Activated CD4-positive, alpha-beta T cell treated with anti-CD3 and anti-CD28 coated beads, Interleukin-2, amount 50 U/mL, for 4 hours (primary cell): ENCODE measurements at places on chromosomes 6 and 20.
A peak's percentile ranks its signal among the peaks of the same experiment; 100 is the strongest.

- no peak for DNase-seq
Measured at GRCh38 chr6:132259070-132259469, 142.2 kb downstream of the MOXD1 start.

DNA sequence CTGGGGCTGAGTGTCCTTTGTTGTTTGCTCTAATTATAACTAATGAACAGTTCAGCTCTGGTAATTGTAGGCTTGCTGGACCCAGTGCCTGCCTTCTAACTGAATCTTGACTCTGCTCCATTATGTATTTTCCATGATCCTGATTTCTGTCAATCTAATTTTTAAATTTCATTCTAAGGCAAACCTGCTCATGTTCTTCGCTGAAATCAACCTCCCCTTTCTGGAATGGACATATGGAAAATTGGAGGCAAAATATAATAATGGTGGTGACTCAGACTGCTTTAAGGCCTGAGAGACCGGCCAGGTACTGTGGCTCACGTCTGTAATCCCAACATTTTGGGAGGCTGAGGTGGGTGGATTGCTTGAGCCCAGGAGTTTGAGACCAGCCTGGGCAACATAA is 182.7 kb upstream of the AKAP12 start:
- DNase-seq, result no peak

DNA sequence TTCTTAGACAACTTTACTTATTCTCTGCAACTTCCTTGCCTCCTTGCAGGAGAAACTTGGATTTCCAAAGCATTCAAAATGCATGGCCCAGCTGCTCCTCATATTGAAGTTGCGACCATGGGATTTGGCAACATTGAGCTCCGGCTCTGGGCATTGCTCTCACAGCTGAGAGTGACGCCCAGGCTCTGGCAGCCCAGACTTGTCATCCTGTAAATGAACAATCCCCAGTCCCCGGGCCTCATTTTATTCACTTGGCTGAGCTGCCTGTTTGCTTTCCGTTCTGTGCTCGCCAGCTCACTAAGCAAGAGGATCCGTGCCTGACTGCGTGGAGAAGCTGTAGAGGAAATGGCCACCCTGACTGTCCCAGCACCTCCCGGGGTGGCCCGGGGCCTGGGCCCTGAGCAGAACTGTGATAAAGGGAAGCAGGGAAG is 119.5 kb upstream of the CD93 start:
- no peak for DNase-seq

DNA sequence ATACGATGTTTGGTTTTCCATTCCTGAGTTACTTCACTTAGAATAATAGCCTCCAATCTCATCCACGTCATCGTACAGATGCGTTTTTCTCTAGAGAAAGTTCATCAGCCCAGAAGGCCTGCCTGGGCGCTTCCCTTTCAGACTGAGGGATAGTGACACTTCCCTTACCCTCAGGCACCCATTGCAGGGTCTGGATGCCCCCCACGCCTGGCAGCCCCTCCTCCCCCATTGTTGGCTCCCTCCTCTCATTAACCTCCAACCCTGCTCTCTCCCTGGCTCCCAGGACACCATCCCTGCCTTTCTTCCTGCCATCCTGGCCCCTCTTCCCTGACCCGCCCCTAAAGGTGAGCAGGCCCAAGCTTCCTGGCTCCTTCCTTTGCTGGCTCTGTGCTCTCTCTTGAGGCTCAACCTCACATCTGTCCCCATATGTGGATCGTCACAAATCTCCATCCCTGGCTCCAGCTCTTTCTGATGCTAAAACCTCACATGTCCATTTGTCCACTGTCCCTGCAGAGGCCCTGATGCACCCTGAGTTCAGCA is 145.2 kb downstream of the SYCP2 start:
- DNase-seq, result no peak

- no peak for DNase-seq
Measured at GRCh38 chr6:121222656-121223055, 111.6 kb downstream of the TBC1D32 start.

DNA sequence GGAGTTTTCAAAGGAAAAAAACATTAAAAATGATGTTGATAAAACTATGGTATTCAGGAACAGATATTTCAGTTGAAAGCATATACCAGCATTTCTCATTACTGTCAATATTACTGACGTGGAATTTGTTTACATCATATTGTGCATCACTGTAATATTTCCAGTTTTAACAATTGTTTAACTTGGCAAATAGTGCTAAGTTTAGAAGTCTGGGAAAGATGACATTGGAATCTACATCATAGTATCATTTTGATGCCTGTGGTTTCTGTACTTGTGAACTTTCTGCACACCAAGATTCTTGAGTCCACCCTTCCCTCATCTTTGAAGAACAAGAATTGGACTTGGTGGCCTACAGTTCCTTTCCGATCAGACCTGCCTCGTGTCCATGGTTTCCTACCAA is 98.1 kb downstream of the RALGAPA2 start:
- DNase-seq, result no peak

GRCh38 chr20:62165762-62166399 is 16.9 kb upstream of the MTG2 start:
- DNase-seq, result no peak

DNA sequence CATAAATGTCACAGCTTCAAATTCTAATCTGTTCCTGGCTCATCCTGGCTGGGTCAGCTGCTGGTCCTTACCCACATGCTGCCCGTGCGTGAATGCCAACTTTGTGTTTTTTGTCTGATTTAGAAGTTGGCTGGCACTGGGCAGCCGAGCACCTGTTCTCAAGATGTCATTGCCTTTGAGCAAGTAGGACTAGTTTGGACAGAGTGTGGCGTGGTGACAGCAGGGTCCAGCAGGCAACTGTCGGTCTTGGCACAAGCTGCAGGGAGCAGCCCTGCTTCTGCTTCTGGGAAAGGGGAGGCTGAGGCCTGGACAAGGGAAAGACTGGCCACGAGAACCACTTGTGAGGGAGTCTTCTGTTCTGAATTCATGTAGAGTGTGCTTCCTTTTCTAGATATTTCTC is 26.4 kb upstream of the ADRM1 start:
- no peak for DNase-seq

GRCh38 chr6:6395581-6396197 is 75.2 kb upstream of the F13A1 start:
- DNase-seq, result no peak

GRCh38 chr6:31270788-31271640 is 878 bp downstream of the HLA-C start:
- no peak for DNase-seq

GRCh38 chr6:136470044-136470443 is 80.2 kb downstream of the MAP7 start:
- no peak for DNase-seq

DNA sequence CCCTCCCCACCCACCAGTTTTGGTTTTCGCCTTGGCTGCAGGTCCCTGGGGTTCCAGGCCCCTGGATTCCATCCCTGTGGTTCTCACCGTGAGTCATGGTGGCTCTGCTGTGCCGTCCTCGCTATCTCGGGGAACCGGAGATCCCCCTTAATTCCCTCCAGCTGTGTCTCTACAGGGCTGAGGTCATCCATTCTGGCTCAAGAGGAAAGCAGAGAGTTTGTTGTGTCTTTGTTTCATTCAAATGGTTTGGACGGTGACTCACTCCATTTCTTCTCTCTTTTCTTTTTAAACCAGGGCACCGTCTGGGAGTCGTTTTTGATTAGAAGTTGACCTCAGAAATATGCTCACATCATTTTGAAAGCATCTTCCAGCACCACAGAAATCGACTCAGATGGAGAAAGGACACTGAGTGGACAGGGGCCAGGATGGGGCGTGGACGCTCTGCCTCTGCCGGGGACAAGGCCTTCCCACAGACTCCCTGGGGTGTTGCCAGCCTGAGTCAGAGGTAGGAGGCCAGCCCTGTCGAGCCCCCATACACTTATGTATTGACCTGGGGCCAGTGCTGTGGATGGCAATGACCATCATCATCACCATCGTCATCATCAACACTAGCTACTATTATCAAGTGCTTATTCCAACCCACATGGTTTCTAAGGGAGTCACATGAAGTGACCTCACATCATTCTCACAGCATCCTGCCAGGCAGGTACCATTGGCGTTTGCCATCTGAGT is 176.2 kb downstream of the NFATC2 start:
- no peak for DNase-seq

DNA sequence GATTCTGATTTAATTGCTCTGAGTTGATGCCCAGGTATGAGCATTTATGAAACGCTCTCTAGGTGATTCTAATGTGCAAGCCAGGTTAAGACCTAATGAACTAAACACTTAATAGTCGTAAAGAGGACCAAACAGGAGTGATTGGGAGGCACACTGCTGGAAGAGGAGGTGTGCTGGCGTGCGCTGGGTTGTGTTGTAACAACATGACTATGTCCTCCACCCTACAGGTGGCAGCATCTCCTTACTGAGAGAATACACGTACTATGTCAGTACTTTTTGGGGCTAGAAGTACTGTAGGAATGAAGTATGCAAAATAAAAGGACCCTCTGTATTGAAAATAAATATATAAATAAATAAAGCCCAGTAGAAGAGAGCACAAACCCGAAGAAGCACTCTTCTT is 11.9 kb downstream of the C6orf89 start:
- peak; percentile 12 for DNase-seq

DNA sequence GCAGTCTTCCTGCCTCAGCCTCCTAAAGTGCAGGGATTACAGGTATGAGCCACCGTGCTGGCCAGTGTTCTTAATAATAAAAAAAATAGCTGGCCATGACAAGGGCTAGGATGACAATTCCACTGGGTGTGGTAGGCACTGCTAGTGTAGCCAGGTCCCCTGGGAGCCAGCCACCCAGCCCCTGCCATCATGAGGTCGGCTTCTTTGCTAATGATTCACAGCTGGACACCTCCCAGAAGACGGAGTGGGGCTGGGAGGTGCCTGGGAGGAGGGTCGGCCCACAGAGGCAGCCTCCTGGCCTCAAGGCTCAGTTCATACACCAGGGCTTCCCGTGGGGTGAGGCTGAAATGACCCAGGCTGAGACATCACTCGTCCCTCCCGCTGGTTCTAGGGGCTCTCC is 230.4 kb downstream of the TAF4 start:
- no peak for DNase-seq

GRCh38 chr20:24033151-24033550 is 44.6 kb upstream of the GGTLC1 start:
- DNase-seq, result no peak

DNA sequence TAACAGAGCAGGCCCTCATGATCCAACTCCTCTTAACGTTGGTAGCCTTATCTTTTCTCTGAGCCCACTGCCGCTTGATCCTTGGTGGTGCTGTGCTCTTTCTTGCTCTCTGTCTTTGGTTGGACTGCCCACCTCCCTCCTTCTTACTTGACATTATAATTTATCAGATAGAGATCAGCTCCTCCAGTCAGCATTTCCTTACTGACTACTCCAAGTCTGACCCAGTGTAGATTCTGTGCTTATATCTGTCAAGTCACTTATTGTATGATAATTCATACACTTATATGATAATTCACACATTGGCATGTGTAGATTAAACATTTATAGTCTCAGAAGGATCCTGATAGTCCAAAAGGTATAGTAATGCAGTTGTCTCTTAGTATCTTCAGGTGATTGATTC is 18.1 kb downstream of the PTPRA start:
- DNase-seq, result no peak

DNA sequence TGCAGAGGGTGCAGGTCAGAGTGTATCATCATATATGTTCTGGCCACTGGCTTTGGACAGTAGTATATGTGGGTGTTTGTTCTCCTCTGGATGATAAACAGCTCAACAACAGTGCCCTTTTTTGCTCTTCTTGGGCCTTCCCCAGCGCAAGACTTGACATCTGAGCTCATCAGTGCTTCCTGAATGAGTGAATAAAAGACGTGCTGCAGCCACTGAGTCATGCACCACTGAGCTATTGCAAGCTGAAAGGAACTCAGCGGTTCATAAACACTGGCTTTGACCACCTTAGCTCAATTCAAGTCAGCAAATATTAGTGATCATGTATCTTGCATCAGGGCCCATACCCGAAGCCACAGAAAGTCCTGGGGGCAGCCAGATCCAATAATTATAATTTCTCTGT is 105.3 kb upstream of the KCNG1 start:
- no peak for DNase-seq

DNA sequence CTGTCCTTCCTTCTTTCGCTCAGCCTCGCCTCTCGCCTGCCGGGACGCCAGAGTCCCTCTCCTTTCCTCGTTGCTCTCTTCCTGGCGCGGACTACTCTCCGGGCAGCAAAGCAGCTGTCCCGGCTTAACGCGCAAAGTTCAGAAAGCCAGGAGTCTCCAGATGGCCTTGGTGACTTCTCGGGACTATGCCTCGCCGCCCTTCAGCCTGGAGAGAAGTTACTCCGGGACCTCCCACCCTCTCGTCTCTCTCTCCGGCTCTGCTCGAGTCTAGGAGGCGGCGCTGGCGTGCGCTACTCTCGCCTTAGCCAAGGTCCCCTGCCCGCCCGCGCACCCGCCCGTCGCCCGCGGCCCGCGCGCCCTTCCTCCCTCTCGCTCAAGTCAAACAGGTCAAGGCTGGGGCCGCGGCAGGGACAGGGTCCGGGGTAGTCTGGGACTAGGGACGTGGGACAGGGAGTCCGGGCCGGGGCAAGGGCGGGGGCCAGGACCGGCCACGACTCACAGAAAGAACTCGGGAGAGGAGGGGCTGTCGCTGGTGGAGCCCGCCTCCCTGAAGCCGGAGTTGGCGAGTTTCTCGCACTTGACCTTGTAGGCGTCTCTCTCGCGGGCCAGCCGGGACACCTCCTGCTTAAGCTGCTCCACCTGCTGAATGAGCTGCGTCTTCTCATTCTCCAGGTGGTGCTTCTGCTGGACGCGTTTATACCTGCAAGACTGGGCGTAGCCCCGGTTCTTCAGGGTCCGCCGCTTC is 1.5 kb downstream of the MAFB start:
- DNase-seq, result no peak

DNA sequence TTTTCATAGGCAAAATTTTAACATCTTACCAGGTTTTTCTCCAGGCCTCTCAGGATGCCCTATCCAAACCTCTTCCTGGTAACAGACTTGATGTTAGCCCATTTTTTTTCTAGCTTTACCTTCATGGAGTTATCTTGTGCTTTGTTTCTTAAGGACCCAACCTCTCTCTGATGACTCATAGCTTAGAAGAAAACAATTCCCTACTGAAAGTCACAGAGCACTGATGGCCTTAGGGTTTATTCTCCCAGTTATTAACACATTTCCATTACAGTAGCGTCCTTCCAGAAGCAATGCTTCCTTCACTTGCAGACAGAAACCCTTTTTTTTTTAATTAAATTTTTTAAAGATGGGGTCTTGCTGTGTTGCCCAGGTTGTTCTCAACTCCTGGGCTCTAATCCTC is 79.4 kb downstream of the IYD start:
- DNase-seq, result no peak

GRCh38 chr6:90072501-90072900 is 178.2 kb downstream of the GJA10 start:
- no peak for DNase-seq

DNA sequence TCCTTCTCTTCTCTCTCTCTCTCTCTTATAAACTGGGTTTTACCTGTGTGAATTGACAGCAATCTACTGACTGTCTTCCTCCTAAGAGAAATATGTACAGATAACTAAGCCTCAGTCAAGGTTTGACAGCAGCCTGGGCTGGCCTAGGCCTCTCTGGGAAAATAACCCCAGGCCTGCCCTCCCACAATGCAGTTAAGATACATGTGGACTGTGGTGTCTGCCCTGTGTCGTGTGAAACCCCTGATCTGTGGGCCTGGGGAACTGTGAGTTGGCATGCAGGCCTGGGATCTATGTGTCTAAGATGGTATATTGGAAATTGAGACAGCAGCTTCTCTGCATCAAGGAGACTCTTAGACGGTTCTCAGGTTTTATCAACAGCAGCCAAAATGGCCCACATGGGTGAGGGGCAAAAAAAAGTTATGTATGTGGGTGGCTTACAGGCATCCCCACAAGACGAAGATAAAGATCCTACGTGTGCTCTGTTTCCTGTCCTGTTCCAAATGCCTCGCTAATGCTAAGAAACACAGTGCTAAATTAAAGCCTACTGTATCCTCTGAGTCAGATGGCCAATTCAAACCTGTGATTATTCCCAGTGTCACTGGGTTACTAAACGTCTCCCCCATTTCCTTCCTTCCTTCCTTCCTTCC is 19.0 kb downstream of the LRFN2 start:
- no peak for DNase-seq
